Islet precursor cell (in vitro differentiated cells): ENCODE measurements at places on chromosomes 11 and 22.

GRCh38 chr11:57556041-57556440 is 11.4 kb downstream of the UBE2L6 start:
- no peak for DNase-seq

- peak; percentile 54 for DNase-seq
Observed at GRCh38 chr11:122317305-122317704, 201.3 kb upstream of the BLID start.

- no peak for DNase-seq
Observed at GRCh38 chr11:118081241-118081958, 4.5 kb downstream of the TMPRSS4 start.

DNA sequence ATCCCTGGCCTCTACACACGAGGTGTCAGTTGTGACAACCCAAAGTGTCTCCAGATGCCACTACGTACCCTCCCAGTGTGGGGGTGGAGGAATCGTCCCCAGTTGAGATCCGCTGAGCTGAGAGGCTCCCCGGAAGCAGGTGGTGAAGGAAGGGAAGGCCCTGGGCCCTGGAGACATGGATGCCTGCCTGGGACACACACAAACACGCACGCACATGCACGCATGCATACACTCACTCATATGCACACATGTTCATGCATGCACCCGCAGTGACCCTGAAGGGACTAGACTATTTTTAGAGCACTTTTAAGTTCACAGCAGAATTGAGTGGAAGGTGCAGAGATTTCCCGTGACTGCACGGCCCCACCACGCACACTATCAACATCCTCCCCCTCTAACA is 50.9 kb downstream of the PARVB start:
- no peak for DNase-seq

GRCh38 chr11:67066333-67066709 is 9.7 kb downstream of the RHOD start:
- DNase-seq = no peak
